ENCODE measurements at places on chromosomes 2 and 18.

- H3K4me1 ChIP-seq: peaks cover 15% of the 10 kb centered on the region
- no peak overlapping the region for H3K27ac ChIP-seq
- H3K27me3 ChIP-seq: no peaks in the 10 kb centered on the region
- H3K4me3 ChIP-seq: no peak overlapping the region
- no peak for DNase-seq
- H3K36me3 ChIP-seq: no peaks in the 10 kb centered on the region
These were observed 25.8 kb downstream of the TBC1D8 start for GRCh38 chr2:101125374-101125773.

- peaks cover 62% of the 10 kb centered on the region for H3K36me3 ChIP-seq
- peak overlapping the region; percentile 29 for H3K27ac ChIP-seq
These were observed 36.7 kb downstream of the DNMT3A start for GRCh38 chr2:25304826-25305596.

- DNase-seq: no peak
- H3K4me3 ChIP-seq: no peak overlapping the region
- H3K4me1 ChIP-seq: no peaks in the 10 kb centered on the region
- H3K36me3 ChIP-seq: peaks cover 49% of the 10 kb centered on the region
- H3K27ac ChIP-seq: no peak overlapping the region
- H3K27me3 ChIP-seq: no peaks in the 10 kb centered on the region
These were observed 25.1 kb downstream of the SLC66A2 start for GRCh38 chr18:79926306-79926705.

- peak; percentile 19 for DNase-seq
- no peaks in the 10 kb centered on the region for H3K4me1 ChIP-seq
- no peak overlapping the region for H3K27ac ChIP-seq
- H3K27me3 ChIP-seq: peaks cover 2% of the 10 kb centered on the region
- H3K4me3 ChIP-seq: no peak overlapping the region
These were observed 353.8 kb downstream of the RND3 start for GRCh38 chr2:150133623-150134022.

- H3K4me1 ChIP-seq: peaks cover 36% of the 10 kb centered on the region
- H3K4me3 ChIP-seq: no peak overlapping the region
- H3K27me3 ChIP-seq: no peaks in the 10 kb centered on the region
- no peak for DNase-seq
- H3K27ac ChIP-seq: no peak overlapping the region
- H3K36me3 ChIP-seq: peaks cover 6% of the 10 kb centered on the region
These were observed 45.3 kb upstream of the NARS1 start for GRCh38 chr18:57666818-57667497.

- peaks cover under 1% of the 10 kb centered on the region for H3K27me3 ChIP-seq
- no peaks in the 10 kb centered on the region for H3K36me3 ChIP-seq
- H3K27ac ChIP-seq: no peak overlapping the region
These were observed 138.4 kb downstream of the LAMA3 start for GRCh38 chr18:23827681-23828080.

DNA sequence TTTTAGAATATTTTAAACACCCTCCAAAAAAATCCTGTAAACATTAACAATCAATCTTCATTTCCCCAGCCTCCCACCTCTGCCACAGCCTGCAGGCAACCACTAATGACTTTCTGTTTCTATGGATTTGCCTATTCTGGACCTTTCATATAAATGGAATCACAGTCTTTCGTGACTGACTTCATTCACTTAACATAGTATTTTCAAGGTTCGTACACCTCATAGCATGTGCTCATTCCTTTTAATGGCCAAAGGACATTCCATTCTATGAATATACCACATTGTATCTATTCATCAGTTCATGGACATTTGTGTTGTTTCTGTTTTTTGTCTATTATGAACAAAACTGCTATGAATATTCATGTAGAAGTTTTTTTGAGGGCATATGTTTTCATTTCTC, 48.5 kb downstream of the NAT8 start:
- no peaks in the 10 kb centered on the region for H3K4me1 ChIP-seq
- no peak overlapping the region for H3K27ac ChIP-seq
- no peak overlapping the region for H3K4me3 ChIP-seq
- DNase-seq: no peak
- H3K27me3 ChIP-seq: no peaks in the 10 kb centered on the region
- H3K36me3 ChIP-seq: peaks cover 13% of the 10 kb centered on the region

GRCh38 chr18:58389745-58390144, 239.1 kb downstream of the ALPK2 start:
- no peak overlapping the region for H3K27ac ChIP-seq
- no peak for DNase-seq
- H3K36me3 ChIP-seq: no peaks in the 10 kb centered on the region
- H3K4me1 ChIP-seq: no peaks in the 10 kb centered on the region
- no peak overlapping the region for H3K4me3 ChIP-seq
- no peaks in the 10 kb centered on the region for H3K27me3 ChIP-seq

- peaks cover 6% of the 10 kb centered on the region for H3K27me3 ChIP-seq
- no peak for DNase-seq
- no peak overlapping the region for H3K27ac ChIP-seq
- H3K4me1 ChIP-seq: no peaks in the 10 kb centered on the region
- no peaks in the 10 kb centered on the region for H3K36me3 ChIP-seq
These were observed 6.5 kb downstream of the BIN1 start for GRCh38 chr2:127100251-127101047.

DNA sequence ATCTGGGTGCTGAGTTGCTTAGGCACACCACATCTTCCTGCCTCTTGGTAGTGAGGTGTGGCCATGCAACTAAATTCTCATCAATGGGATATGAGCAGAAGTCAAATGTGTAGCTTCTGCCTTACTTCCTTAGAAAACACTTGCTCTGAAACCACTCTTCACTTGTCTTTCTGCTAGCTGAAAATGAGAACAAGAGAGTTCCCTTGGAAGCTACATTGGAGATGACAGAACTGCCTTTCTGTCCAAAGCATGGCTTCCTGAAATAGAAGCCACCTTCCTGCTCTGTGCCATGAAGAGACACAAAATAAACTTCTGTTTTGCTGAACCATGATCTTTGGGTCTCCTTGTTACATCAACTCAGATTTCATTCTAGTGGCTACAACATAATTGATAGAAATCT, 659.9 kb downstream of the IRS1 start:
- no peak for DNase-seq
- no peak overlapping the region for H3K4me3 ChIP-seq
- H3K27me3 ChIP-seq: no peaks in the 10 kb centered on the region

DNA sequence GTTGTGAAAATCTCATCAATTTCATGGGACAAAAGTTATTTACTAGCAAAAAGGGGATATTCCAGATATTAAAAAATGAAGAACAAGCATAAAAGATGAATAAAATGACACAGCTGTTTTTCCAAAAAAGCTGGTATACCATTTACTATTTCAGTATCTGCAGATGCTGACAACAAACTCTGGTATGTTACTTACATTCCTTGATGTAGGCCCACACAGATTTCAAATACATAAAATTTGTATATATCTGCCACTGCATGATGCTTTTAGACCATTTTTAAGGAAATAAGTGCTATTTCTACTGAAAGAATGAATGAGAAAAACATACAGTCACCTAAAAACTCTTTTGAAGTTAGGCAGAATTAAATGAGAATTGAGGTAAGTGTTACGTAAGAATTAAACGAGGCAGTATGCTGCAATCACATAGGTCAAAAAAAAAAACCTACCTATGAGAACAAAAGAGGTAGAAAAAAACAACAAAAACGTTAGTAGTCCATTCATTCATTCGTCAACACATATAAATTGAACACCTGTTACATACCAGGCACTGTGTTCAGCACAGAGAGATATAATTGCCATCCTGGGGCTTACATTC, 32.5 kb downstream of the ARL5A start:
- H3K36me3 ChIP-seq: peaks cover 26% of the 10 kb centered on the region
- no peak overlapping the region for H3K27ac ChIP-seq
- no peaks in the 10 kb centered on the region for H3K4me1 ChIP-seq
- H3K4me3 ChIP-seq: no peak overlapping the region
- DNase-seq: no peak

DNA sequence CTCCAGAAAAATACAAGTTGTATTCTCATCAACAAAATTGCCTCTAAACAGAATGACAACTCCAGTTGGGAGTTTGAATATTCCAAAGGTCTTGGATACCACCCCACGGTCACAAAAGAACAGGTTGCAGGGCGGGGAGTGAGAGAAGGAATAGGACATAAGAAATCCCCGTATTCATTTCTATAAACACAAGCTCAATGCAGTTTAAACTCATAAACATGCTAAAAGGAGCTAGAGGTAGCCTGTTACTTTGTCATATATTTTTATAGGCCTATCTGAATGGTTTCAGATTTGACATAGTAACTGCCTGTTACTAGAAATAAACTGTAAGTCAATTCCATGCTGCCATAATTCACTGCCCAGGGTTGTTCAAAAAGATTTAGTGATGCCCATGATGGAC, 567.5 kb downstream of the BCL11A start:
- H3K36me3 ChIP-seq: no peaks in the 10 kb centered on the region
- no peak for DNase-seq
- no peaks in the 10 kb centered on the region for H3K4me1 ChIP-seq
- no peak overlapping the region for H3K27ac ChIP-seq
